ENCODE measurements at places on chromosomes 5 and 9.

DNA sequence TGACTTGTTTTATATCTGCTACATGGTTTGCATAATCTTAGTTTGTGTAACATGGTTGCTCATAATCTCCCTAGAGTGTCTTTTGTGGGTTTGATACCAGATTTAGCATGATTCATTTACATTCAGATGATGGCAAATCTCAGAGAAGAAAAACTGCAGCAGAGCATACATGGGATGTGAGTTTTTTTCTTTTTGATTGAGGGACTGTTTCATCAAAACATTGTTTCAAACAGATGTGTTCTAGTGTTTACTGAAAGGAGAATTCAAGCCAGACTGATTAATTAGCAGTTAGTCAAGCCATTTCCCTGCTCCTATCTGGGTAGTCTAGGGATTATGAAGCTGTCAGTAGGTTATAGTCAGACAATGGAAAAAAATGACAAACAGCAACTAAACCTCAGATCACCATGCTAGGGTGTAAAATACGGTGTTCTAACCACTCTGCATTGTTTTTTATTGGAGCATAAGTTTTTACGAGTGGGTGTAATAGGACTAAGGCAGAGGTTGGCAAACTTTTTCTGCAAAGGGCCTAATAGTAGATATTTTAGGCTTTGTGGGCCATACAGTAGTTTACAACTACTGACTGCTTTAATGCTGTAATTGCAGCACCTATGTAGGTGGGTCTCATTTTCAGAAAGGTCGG is 10.5 kb upstream of the GDNF start:
- DNase-seq = no peak

DNA sequence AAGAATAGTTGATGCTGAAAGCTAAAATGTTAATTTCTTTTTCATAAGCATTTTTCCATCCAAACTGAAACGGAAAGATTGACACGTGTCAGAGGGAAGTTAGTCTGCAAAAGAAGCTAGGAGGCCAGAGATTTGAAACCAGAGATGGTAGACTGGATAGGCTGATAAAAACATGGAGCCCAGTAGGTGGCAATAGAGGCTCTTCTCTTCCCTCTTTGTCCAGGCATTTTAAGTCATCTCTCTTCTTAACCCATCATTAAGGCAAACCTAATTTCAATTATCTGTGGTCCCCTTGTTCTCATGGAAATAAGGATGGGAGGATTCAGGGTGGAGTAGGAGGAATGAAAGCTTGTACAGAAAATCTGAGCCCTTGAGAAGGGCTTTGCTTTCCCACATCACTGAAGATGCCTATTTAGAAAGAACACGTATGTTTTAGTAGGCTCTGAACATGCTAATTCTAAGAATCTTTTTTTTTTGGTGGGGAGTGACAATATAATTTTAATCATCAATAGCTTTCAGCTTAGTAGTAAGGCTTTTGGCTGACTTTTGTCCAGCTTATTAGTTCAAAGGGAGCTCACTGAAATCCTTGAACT is 66.6 kb downstream of the ZNF474 start:
- no peak for DNase-seq

GRCh38 chr9:138082918-138083636 is 205.5 kb downstream of the CACNA1B start:
- no peak for DNase-seq

DNA sequence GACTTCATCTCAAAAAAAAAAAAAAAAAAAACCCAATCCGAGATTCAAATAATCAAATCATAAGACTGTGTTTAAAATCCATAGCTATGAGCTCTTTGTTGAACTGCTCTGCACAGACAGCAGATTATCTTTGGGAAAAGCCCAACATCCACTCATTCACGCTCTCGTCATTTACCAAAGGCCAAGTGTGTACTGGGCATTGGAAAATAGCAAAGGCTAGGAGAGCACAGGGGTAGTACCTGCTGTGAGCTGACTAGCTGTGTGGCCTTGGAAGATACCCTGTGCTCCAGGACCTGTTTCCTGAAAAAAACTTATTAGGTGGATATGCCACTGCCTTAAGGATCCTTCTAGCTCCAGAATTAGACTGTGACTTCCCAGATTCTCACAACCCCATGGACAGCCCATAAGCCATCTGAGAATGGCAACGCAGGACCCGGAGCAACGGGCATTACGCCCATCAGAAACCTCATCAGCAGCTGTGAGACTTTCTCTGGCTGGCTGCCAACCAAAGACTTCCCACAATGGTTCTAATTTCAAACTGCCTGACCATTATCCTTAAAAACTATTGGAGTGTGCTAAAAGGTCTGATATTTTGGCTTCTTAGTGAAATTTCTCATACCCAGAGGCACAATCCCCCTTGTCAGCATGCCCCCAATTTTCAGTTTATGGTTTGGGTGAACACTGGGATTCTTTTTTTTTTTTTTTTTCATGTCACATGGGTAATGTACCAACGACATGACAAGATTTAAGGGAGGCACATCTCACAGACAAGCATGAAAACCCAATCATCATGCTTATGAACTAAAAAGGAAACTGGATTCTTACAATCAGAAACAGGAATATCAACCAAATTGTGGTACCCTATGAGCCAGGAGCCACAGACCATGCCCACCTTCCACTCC is 16.8 kb downstream of the SERINC5 start:
- no peak for DNase-seq

GRCh38 chr5:77628840-77629508 is 9.5 kb downstream of the OTP start:
- DNase-seq = no peak

GRCh38 chr5:132445640-132445923 is 45.0 kb downstream of the IRF1 start:
- no peak for DNase-seq

DNA sequence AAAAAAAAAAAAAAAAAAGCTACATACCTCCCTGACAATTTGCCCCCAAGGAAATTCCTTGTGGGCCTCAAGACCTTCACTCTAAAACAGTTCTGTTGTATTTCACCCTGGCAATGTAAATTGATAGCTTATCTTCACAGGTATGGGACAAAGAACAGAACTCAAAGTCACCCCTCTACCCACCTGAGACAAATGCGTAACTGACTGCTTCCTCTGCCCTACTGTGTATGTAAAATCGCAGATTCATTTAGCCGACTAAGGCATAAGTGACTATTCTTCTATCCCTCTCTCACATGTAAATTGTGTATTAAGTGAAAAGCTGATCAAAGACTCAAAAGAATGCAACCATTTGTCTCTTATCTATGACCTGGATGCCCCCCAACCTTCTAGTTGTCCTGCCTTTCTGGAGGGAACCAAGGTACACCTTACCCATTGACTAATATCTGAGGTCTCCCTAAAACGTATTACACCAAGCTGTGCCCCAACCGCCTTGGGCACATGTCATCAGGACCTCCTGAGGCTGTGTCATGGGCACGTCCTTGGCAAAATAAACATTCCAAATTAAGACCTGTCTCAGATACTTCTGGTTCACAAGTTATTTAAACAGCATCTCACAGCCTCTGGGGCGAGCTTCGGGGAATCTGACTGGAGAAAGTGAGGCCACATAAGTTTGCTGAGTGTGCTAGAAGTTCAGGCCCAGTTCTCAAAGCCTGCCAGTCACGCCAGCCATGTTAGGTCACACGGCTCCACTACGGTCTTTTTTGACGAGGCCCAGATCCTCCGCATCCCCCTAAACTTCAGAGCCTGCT is 954 bp downstream of the TBCA start:
- DNase-seq = peak; percentile 14

GRCh38 chr5:149671544-149671943 is 58.6 kb upstream of the PPARGC1B start:
- DNase-seq = no peak

DNA sequence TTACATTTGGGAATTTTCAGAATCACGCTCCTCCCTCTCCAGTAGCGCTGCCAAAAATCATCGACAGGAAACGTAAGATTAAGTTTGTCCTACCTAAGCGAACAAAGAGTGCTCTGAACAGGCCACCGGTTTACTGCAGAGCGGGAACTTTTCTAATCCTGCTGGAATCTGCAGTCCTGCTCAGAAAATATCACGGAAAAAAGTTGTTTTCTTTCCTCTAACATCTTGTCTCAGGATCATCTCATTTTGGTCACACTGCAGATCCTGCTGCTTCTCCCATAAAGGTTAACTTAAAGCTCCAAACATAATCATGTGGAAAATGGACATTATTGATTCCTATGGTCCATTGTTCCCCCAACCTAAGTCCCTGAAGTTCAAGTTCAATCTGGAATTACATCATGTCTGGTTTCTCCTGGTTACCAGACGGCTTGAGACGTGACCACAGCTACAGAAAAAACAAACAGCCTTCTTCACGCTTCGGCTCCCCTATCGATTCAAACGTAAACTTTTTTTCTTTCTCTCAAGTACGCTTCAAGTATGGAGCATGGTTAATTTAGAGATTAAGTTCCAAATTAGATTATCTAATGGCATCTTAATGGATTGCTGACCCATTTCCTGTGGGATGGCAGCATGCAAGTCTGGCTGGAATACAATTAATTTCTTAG is 217.6 kb downstream of the NFIB start:
- DNase-seq = no peak

DNA sequence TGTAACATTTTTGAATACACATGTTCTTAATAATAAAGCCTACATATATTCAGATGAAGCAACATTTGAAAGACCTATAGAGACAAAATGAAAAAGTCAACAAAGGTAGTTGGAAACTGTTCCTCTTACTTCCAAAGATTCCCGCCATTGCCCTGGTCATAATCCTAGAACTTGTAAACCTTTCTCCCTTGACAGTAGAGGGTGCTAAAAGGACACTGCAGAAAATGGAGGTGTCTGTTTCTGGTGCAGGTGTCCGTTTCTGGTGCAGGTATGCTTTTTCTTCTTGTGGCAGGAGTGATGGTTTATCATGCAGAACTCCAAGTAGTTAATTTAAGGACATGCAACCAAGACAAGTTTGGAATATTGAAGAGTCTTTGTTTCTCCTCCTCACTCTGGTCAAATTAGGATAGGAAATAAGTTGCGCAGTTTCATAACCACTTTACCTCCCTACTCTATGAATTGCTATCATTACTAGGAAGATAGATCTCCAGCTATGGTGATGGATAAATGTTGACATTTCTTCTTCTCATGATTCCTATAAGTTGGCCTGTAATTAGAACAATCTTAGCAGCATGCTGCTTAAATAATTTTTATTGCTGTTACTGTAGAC is 56.0 kb upstream of the FAM174A start:
- DNase-seq = no peak

- DNase-seq = no peak
These were observed 41.9 kb downstream of the VAV2 start for GRCh38 chr9:133950192-133950591.

Measured in stimulated activated naive CD8-positive, alpha-beta T cell treated with anti-CD3 and anti-CD28 coated beads, Interleukin-15, Interleukin-2, amounts not matched to agents 100 U/mL and 50 U/mL, for 24 hours (primary cell).